HT-29 (cell line): ENCODE measurements at places on chromosomes 5 and 9. TPM values are rescaled to one million over a fixed set of nuclear protein-coding genes. Genes with fewer than 3 reads are reported as not detected.

LRRC70 gene
- 0.33 and 0.50 TPM in 2 replicates for total RNA-seq

MARCOL gene
- total RNA-seq: not detected in 2 replicates

AMBP gene
- total RNA-seq: 3.0 and 4.4 TPM in 2 replicates

PCDHGA10 gene
- 2.8 and 4.3 TPM in 2 replicates for total RNA-seq

SUSD1 gene
- total RNA-seq: 11.2 and 15.0 TPM in 2 replicates

CCDC127 gene
- total RNA-seq: 3.7 and 5.9 TPM in 2 replicates

PCDH1 gene
- 108 and 131 TPM in 2 replicates for total RNA-seq

FIBCD1 gene
- 0.03 and 1.5 TPM in 2 replicates for total RNA-seq

CATSPER3 gene
- total RNA-seq: not detected in 2 replicates

PDLIM4 gene
- 0.99 and 1.6 TPM in 2 replicates for total RNA-seq

NTMT1 gene
- total RNA-seq: 68.7 and 83.8 TPM in 2 replicates

ARHGEF37 gene
- 0.10 and 0.15 TPM in 2 replicates for total RNA-seq

ADCY2 gene
- total RNA-seq: not detected in 2 replicates

EIF4E1B gene
- total RNA-seq: not detected in 2 replicates

OSTF1 gene
- 32.1 and 36.6 TPM in 2 replicates for total RNA-seq

DNA sequence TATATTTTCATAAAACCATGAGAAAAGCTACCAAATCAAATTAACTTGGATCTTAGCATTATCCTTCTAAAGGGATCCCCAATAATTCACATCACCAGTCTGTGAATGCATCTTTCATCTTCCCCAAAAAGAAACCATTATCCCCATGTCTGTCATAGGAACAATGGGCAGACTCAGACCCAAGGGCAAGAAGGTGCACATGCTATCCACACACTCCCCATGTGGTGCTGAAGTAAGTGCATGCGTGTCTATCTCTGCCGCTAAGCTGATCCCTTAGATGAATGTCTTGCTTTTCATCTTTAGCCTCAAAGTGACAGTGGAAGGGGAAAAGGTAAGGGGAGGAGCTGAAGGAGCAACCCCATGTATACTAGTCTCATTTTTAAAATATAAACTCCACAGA lies 10.2 kb downstream of the SPOCK1 start:
- DNase-seq: no peak

DNA sequence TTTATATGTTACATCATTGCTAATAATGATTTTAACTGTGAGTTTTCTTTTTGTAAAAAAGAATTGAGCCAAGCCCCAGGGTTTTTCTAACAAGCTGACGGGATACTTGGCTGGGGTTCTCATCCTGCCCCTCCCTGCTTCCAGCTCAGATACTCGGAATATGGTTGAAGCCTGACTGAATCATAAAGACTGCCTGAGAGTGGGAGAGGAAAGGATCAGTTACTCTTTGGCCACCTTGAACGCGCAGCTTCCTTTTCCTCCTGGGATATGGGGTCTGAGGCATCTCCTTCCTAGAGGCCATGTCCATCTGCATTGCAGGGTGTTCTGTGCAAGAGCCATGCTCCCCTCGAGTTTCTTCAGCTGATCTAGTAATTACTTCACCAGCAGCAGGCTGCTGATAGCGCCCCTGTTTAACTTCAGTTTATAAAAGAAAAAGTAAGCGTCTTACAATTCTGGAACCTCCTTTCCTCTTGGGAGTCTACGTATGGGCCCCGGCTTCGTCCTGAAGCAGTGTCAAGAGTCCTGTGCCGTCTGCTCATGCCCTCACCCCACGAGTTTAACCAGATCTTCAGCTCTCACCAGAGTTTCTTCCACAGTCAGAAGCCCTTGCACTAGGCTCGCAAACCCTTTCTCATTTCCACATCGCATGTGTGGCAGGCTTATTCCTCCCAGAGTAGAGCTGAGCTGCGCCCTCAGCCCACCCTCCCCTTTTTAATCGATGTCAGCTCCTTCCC lies 130.0 kb downstream of the MVB12B start:
- DNase-seq: no peak

- no peak for DNase-seq
Observed at GRCh38 chr9:128713411-128713780, 10.5 kb downstream of the ZDHHC12 start.

DNA sequence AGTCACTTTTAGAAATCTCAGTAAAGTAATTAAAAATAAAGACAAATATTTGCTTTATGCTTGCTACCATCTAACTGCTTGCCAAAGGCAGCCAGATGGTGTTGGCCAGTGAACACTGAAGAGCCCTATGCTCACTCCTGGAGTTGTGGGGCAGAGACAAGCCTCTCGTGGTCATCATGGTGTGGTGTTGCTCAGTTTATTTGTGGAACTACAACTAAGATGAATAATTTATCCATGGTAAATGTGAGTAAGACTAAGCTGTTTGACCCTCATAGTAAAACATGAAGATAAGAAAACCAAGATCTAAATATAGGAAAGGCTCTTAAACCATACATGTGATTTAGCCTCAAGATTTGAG lies 100.7 kb downstream of the PDE8B start:
- DNase-seq: no peak

DNA sequence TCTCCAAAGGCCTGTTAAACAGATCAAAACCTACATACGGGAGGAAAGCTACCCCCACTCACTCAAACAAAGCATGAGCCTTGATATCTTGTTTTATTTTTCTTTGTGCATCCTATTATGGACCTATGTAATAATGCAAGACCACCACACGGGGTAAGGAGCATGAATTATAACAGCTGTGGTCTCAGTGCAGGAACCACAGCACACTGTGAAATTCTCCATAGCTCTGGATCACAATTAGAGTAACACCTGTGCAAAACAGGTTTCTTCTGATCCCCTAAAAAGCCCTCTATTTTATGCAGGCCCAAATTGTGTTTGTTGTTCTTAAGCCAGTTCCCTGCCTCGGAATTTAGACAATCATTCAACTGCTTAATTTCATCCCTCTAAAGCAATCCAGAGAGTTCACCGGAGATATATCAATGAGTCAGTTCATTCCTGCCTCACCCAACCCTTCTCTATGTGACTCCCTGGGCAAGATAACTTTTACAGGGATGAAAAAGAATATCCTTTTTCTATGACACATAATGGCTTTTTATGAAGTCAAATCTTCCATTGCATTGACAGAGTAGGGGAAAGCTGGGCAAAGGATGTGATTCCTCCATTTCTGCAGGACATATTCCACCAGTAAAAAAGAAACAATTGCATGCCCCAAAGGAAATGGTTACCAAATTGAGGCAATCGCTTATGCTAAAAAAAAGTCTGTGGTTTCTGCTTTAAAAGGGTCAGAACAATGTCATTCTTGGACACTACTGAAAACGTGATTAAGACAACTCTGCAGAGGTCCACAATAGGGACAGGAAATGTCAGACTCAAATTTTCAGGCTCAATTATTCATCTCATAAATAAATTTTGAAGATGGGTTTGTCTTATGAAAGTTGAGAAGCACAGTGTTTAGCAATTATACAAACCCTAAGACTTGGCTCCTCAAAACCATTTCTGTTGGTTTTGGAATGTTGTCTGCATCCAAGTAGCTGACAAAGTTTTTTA lies 41.6 kb upstream of the FST start:
- no peak for DNase-seq

DNA sequence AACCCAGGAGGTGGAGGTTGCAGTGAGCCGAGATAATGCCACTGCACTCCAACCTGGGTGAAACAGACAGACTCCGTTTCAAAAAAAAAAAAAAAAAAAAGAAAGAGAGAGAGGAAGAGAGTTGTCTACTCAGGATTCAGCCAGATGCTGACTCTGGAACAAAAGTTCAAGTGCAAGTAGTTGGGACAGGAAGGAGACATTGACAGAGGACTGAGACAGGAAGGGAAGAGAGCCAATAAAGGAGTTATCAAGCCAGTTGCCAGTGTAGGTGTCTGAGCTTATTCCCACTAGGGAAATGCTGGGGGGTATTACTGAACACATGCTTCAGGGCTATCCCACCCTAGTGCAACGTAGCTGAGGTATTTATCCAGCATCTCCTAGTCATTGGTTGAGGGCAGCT lies 147.7 kb upstream of the SLC1A3 start:
- DNase-seq: no peak

DNA sequence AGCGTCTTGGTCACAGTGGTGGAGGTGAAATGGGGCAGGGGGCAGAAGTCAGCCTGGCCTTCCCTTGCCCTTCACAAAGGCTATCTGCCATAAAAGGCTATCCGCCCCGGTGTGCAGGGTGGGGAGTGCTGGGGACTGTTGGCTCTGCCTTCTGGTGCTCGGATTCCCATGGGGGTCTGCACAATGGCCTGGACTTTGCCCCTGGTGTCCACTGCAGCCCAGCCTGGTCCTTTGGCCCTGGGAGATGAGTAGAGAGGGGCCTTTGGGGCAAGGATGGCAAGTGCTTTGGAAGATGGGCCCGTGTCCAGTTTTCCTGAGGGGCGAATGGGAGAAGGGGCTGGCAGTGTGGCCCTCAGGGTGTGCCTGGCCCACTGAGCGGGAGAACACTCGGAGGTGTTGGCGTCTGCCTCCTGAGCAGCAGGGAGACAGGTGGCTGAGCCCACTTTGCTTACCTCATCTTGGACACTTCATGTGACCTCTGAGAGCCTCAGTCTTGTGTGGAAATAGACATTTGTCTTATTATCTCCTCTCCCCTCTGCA lies 69.9 kb downstream of the HSPA4 start:
- no peak for DNase-seq

GRCh38 chr9:121217609-121218292 lies 16.1 kb upstream of the RAB14 start:
- DNase-seq: no peak

GRCh38 chr5:153584126-153584959 lies 93.9 kb downstream of the GRIA1 start:
- no peak for DNase-seq

DNA sequence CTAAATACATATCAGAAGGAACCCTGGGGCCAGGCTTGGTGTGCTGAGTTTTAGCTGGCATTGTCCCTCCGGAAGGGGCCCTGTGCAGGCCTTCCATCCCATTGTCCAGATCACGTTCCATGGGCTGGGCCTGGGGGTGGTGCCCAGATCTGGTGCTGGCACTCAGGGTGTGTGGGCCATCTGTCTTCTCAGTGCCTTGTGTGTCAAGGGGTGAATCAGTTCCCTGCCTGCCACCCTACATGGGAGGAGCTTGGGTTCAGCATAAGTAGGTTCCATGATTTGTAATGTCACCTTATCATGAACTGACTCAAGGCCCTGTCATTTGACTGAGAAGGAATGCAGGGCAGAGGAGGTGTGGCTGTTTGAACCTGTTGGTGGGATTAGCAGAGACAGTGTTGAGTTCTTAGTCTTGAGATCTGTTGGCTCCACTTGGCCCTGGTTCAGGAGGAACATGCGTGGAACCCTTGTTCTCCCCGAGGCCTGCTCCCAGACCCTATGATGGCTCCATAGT lies 176.8 kb downstream of the MACROH2A1 start:
- DNase-seq: no peak

- DNase-seq: no peak
Observed at GRCh38 chr9:74358959-74359358, 138.2 kb upstream of the RORB start.

GRCh38 chr5:96279801-96280542 lies 153.1 kb downstream of the PCSK1 start:
- DNase-seq: no peak

GRCh38 chr5:125137535-125137934 lies 391.1 kb upstream of the ZNF608 start:
- no peak for DNase-seq

DNA sequence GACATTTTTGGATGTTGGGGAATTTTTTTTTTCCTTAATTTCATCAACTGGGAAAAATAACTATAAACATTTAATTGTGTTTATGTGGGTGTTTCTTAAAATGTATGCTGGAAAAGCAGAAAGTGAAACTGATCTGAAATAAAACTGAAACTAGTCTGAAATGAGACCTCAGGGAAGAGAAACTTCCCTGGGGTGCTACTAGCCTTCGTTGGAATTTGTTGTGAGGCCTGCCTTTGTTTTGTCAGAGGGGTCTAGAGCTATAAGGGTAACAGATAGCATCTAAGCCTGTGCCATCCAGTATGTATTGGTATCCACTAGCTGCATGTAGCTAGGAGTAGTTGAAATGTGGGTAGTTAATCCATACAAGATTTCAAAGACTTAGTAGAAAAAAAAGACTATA lies 10.4 kb downstream of the ZNF618 start:
- no peak for DNase-seq

- DNase-seq: no peak
Observed at GRCh38 chr5:119478781-119479180, 26.5 kb downstream of the HSD17B4 start.

GRCh38 chr9:75950998-75951397 lies 60.5 kb downstream of the PCSK5 start:
- peak; percentile 84 for DNase-seq

DNA sequence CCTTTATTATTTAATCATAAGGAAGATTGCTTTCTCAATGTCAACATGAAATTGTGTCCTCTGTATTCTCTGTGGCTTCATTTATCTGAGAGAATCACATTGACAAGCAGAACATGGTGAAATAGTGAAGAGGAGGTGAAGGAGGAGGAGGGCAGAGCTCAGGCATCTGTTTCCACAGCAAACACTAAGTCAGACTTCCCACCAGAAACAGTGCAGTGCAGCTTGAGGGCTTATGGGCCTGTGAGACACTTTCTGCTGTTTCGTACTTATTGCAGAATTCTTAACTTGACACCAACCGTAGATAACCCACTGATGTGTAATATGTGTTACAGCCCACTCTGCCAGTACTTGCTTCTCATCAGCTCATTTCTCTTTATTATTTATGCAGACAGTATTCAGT lies 386.3 kb downstream of the DIRAS2 start:
- no peak for DNase-seq

- no peak for DNase-seq
Observed at GRCh38 chr9:123929177-123929869, 603 bp downstream of the DENND1A start.

DNA sequence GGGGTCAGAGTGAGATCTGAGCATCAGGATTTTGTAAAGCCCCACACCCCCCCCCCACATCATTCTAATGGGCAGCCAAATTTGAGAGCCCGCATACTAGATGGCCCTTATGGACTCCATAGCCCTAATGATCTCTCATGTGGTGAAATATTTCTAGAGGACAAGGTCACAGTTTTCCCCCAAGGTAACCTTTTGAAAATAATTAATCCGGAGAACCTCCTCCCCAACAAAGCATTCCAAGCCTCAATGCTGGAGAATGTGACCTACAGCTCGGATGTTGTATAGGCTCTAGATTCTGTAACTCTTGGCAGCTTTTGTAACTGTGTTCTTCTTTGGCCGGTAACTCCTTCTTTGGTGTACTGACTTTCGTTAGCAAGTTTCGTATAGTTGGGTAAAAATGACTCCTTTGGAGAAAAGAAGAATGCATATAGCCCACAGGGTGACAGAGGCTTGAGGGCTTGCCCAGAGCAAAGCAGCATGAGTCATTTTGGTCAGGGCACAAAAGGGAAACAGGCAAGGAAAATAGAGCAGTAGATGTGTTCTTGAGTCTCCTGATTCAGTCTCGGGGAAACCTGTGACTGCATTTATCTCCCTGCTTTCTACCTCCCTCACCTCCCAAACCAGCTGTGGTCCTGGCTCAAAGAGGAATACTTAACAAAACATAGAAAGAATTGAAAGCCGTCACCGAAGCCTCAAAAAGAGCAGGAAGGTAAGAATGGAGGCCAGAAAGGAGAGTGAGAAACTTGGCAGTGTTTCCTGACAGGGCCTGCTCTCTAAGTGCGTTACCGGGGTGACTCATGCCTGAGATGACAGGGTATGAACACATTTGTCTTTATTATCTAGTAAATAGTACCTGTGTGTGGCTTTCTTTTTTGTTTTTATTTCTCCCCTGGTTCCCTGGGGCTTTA lies 6.6 kb upstream of the XPA start:
- peak; percentile 73 for DNase-seq

GRCh38 chr5:72242796-72243475 lies 77.1 kb downstream of the MRPS27 start:
- DNase-seq: no peak

GRCh38 chr9:22401671-22402070 lies 45.0 kb upstream of the DMRTA1 start:
- no peak for DNase-seq

- DNase-seq: no peak
Observed at GRCh38 chr5:142810081-142810480, 39.9 kb downstream of the ARHGAP26 start.
